Dermis blood vessel endothelial cell (primary cell): ENCODE measurements at places on chromosomes 16 and 17.
A peak's percentile ranks its signal among the peaks of the same experiment; 100 is the strongest.

DNA sequence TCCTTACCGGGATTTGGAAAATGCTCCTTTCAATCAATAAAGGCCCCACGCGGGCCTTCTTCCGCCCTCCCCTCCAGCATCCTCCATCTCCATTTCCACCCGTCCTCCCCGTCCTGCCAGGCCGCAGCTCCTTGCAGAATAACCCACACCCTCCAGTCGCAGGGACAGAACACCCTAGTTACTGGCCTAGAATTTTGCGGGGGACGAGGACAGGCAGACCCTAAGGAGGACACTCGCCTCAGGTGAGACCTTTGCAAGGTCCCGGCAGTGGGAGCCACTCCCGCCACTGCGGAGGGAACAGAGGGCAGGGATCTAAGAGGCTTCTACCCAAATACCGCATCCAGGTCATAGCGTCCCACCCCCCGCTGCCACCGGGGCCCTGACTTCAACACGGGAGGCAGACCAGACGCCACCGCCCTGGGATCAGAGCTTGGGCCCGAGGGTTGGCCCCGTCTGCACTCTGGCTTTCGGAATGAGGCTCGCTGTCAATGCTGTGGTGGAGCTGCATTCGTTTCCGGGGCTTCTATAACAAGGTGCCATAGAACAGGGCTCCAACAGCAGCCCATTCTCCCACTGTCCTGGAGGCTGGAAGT is 26.8 kb downstream of the SLC25A10 start:
- no peak for DNase-seq

- DNase-seq = no peak
Measured at GRCh38 chr16:60553090-60553757, 1483.0 kb downstream of the CDH8 start.

- peak; percentile 50 for DNase-seq
Measured at GRCh38 chr16:23071196-23072083, 77.8 kb downstream of the USP31 start.

GRCh38 chr16:24428756-24429155 is 110.6 kb upstream of the RBBP6 start:
- DNase-seq = no peak

GRCh38 chr17:4514206-4514605 is 15.5 kb downstream of the SPNS2 start:
- no peak for DNase-seq

- DNase-seq = no peak
Measured at GRCh38 chr17:66469890-66470289, 167.5 kb downstream of the PRKCA start.

DNA sequence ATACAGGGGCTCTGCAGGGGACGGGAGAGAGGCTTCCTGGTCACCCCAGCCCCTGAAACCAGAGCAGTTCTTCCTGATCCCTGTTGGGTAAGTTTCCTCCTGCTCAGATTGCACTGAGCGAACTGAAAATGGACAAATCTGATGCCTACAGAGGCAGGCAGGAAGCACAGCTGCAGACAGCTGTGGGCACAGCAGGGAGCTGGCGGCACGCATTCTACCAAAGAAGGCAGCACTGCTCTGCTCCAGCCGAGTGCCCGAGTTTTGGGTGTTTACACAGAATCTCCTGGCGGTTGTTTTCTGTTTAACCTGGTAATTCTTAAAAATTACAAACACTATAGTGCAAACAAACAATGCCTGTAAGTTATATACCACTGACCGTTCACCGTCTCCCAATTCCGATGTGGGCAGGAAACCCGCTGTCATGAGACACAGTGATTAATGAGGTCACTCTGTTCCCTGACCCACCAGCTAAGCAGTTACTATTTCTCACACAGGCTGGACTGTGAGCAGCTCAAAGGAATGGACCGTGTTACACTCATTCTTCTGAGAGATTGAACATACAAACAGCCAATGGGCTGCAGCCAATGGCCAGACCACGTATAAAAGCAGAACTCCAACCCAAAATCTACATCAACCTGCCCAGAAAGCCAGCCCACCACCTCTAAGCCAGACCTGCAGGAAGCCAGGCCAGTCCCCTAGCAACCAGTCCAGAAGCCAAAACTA is 25.5 kb downstream of the NSMCE1 start:
- DNase-seq = peak; percentile 97
